ENCODE measurements at places on chromosomes 5 and 9.

DNA sequence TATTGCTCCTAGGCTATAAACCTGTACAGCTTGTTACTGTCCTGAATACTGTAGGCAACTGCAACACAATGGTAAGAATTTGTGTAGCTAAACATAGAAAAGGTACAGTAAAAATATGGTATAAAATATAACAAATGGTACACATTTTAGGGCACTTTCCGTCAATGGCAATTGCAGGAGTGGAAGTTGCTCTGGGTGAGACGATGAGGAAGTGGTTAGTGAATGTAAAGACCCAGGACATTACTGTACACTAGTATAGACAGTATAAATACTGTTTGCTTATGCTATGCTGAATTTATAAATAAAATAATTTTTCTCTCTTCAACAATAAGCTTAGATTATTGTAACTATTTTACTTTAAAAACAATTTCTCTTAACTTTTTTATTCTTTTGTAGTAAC lies 15.6 kb upstream of the ADRB2 start:
- DNase-seq = no peak

DNA sequence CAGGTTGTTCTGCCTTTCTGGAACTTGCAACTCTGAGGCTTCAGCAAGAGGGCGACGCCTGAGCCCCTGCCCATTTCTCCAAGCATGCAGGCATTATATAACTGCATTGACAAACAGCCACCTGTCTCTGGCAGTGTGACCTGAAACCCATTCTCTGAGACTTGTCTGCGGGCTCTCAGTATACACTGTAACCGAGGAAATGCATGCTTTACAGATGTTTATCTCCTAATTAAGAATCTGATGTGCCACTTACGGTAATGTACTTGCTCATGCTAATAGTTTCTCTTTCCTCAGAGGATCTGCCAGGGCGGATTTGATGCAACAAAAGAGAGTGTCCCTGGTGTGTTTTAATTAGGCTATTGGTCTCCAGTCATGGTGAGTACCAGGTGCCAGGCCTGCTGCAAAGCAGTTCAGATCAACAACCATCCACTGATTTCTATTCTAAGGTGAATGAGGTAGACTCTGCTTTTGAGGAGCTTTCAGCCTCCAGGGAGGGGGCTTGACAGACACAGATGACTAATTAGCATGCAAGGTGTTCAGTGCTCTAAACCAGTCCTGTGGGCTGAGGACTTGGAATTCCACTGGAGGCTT lies 593.7 kb upstream of the KLF4 start:
- no peak for DNase-seq

DNA sequence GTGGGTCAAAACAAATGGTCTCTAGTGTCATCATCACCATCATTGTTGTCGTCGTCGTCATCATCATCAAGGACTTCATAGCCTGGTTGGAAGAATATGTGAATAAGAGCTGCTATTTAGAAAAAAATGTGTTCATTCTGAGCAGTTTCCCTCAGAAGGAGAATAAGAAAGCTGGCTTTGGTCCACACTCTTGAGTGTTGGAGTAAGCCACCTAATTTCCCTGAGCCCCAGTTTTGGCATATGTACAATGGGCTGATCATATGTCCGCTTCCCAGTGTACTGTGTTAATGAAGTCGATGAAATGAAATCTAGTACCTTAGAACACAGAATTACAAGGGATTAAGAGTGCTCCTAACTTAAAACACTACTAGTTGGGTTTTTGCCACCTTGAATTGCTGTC lies 545.5 kb downstream of the CCDC171 start:
- DNase-seq = no peak

GRCh38 chr5:118628660-118629354 lies 359.5 kb downstream of the DTWD2 start:
- DNase-seq = no peak

DNA sequence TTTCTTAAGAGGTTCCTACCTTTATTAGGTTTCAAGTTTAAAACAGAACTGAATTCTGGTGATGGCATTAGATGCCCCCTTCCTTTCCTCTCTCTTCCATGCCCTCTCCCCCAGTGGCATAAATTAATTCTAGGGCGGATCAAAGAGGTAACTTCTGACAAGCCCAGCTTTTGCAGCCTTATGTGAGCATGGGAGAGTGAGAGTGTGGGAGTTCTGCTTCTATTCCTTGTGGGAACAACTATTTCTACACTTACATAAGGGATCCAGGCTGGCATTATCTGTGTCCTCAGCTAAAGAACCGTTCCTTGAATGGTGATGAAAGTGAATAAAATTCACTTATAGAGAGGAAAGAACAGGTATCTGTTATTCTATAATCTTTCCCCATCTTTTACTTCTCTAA lies 437.6 kb downstream of the KIF4B start:
- DNase-seq = no peak

- DNase-seq = no peak
Observed at GRCh38 chr5:120463991-120464626, at the start of gene PRR16. PRR16 (plus strand) TSS chr5:120464300.

- DNase-seq = no peak
Observed at GRCh38 chr9:74534841-74535240, 37.7 kb downstream of the RORB start.

- DNase-seq = no peak
Observed at GRCh38 chr5:10306806-10307205, 896 bp downstream of the CMBL start.

- DNase-seq = no peak
Observed at GRCh38 chr5:172721455-172722326, 49.3 kb downstream of the DUSP1 start.

GRCh38 chr5:128121651-128122050 lies 38.1 kb downstream of the SLC12A2 start:
- DNase-seq = no peak

GRCh38 chr5:157487358-157487757 lies 27.3 kb downstream of the NIPAL4 start:
- no peak for DNase-seq

- DNase-seq = no peak
Observed at GRCh38 chr9:136488247-136489214, 5.7 kb upstream of the SEC16A start.

DNA sequence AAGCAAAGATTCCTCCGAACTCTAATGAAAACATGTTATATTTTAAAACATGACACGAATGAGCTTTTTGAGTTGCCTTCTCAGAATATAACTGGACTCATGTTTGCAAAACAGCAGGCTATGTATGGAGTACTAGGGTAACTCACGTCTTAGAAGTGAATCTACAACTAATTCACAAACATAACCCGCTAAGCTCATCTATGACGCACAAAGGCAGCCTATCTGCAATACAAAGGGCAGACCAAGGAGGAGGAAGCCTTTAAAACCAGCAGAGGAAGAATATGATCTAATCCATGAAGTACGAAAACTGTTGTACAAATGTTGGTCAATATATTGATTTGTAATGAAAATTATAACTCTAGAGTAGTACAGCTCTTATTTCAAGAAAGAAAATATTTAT lies 67.0 kb downstream of the CETN3 start:
- DNase-seq = no peak

DNA sequence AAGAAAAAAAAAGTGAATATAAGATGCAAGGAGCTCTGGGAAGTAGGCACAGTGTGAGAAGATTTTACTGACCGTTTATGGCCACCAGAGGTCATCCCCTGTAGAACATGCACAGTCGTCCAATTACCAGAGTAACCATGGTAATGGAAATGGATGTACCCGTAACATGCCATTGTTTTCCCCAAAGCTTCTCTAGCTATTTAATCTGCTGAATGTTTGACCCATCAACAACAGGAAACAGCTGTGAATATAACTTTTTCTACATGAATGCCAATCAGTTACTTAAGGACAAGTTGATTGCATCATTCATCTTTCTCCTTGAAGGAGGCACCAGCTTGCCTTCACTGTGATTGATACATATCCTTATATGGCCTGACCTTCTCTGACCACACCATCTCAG lies 1967.0 kb upstream of the CDH9 start:
- peak; percentile 32 for DNase-seq

GRCh38 chr9:137721479-137721878 lies 102.7 kb downstream of the EHMT1 start:
- no peak for DNase-seq

GRCh38 chr9:134051319-134051718 lies 16.5 kb downstream of the BRD3 start:
- no peak for DNase-seq

GRCh38 chr9:127578952-127579853 lies 32.9 kb upstream of the STXBP1 start:
- DNase-seq = peak; percentile 82

- DNase-seq = no peak
Observed at GRCh38 chr5:58447226-58447625, 12.7 kb downstream of the PLK2 start.

GRCh38 chr5:170533383-170533782 lies 29.6 kb downstream of the KCNIP1 start:
- no peak for DNase-seq

GRCh38 chr9:137417161-137418021 lies 5.6 kb downstream of the EXD3 start:
- no peak for DNase-seq
